Caki2 (cell line): ENCODE measurements at places on chromosomes 6 and 20.
A peak's percentile ranks its signal among the peaks of the same experiment; 100 is the strongest.

DNA sequence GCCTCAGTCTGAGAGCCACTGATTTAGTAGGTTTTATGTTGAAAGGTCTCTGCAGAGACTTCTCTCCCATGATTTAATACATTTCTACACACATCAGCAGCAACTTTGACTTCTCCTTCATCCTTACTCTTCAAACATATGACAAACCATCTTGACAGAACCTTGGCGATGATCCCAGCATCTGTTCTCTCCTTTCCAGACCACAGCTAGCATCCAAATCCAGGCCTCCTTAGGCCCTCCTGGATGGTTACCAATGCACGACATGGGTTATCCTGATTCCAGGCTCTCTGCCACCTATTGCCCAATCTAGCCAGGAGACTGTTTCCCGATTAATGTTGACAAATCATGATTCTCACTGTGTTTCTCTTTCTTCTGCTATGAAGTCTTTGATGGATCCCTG lies 16.8 kb downstream of the LAMA4 start:
- DNase-seq, result no peak

- DNase-seq, result no peak
Measured at GRCh38 chr20:34980543-34981233, 25.0 kb downstream of the MYH7B start.

DNA sequence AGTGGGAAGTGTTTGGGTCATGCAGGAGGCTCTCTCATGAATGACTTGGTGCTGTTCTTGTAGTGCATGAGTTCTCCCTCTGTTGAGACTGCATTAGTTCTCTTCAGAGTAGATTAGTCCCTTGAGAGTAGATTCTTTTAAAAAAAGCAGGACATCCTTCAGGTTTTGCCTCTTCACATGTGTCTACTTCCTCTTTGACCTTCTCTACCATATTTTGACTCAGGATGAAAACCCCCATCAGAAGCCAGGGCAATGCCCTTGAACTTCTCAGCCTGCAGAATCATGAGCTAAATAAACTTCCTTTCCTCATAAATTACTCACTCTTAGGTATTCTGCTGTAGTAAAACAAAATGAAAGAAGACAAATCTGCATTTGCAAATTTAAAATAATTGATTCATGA lies 170.3 kb downstream of the CD109 start:
- no peak for DNase-seq

DNA sequence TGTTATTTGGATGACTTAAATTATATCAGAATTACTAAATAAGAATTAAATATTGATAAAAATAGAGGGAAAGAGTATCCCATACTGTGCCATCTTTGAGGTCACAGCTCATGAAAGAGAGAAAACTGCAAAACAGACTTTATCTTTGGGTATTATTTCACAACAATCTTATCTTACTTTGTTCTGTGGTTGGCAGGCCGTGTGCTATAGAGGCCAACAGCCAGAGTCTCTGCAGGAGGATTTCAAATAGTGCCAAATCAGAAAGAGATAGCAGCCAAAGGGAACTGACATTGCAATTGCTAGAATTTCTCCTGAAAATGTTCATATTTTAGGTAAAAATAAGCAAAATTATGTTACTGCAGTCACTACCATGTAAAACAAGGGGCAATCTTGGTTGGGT lies 354.2 kb downstream of the GRIK2 start:
- no peak for DNase-seq

- no peak for DNase-seq
Measured at GRCh38 chr20:50824137-50824536, 29.3 kb downstream of the BCAS4 start.

DNA sequence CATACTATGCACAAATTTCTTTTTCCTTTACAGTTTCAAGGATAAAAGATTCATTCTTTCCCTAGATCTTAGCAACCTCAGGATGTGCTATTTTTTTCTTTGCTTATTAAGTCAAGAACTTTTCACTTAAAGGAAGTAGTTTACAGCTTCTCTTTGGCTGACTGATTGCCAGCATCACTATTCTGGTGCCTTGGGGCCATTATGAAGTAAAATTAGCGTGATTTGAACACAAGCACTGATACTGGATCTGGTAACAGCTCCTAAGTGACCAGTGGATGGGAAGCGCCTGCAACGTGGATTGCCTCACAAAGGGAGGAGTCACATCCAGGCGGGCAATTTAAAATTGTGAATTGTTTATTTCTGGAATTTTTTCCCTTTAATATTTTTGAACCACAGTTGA lies 147.1 kb downstream of the ARID1B start:
- no peak for DNase-seq

DNA sequence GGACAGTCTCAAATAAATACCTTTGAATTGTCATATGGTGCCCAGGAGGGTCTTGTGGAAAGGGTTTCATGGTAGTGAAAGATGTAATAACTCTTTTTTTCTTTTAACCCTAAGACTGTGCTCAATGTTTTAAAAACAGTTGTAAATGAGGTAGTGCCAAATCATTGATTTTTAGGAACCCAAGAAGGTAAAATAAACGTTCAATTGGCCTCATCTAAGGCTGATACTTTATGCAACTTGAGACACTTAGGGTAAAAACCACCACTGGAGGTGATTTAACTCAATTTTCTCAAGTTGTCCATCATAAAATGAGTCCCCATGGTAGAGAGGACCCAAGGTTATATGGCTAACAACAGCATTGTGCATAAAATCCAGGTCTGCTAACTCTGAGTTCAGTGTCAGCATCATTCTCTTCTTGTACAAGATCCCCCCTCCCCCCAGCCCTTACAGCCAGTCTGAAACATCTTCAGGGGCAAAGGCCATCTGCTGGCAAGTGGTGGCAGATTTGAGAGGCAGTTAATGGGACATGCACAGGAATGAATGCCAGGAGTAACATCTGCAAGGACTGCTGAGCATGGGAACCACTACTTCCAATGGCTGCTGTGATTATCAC lies 244.4 kb downstream of the GMPR start:
- DNase-seq, result no peak

- DNase-seq, result no peak
Measured at GRCh38 chr6:135665935-135666334, 168.4 kb upstream of the AHI1 start.

- DNase-seq, result no peak
Measured at GRCh38 chr6:7922596-7922995, 12.0 kb upstream of the TXNDC5 start.

GRCh38 chr20:25005220-25005619 lies 12.7 kb upstream of the APMAP start:
- DNase-seq, result no peak

GRCh38 chr20:49792006-49792405 lies 20.6 kb upstream of the SLC9A8 start:
- no peak for DNase-seq

GRCh38 chr6:19715167-19715551 lies 122.0 kb upstream of the ID4 start:
- DNase-seq, result no peak

DNA sequence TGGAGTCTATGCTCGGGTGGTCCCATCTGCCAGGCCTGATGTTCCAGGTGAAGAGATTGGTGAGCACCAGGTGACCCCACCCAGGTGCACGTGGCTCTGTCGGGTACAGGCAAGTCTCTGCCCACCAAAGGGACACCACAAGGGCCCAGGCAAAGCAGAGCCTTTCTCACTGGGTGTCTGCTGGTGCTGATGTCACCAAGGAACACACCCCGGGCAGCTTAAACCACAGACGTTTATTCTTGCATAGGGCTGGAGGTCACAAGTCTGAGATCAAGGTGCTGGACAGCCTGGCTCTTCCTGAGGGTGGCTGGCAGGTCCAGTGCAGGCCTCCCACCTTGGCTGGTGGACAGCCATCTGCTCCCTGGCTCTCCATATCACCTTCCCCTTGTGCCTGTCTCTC lies 100.7 kb upstream of the CD93 start:
- no peak for DNase-seq

DNA sequence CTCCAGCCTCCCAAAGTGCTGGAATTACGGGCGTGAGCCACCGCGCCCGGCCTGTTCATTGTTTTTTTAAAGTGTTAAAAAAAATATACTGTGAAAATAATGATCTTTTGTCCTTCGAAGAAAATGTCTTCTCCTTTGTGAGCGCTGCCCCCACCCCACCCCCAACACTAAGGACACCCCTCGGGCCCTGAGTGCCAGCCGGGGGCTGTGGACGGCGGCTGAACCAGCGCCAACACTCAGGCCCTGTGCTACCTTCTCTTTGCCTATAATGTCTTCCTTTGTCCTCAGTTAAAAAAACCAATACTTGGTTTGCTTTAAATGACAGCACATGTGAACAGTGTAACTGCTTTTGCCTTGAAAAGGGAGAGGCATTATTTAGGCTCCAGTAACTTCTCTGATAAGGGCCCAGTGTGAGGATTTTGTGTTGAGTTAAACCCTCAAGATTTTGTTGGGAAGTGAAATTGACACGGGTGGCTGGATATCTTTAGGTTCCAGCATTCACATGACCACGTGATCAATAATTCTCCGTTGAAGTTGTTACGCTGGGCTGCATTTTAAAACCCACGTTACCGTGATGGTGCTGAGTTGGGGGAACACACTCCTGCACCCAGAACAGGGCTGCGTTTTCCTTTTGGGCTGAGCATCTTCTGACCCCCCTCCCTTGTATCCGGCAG lies 9.5 kb upstream of the ADRM1 start:
- no peak for DNase-seq

DNA sequence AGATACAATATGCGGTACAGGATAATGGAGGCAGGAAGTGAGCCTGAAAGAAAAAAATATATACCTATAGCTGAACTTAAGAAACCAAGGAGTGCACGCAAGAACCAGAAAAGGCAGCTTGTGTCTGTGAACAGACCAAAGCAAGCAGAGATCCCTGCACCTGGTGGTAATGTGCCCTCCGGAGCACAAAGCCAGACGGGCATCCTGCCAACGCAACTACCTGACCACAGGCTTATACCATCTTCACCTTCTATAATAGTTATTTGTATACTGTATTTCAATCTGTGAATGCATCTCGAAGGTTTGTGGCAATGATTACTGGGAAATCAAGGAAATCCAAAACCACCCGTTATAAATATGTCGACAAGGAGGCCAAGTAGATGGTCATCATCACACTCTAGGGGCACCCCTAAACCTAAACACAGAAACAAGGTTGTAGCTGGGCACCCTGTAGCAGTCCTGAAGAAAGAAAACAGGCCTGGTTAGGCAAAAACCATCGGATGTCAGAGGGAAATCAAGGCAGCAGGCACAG lies 801 bp downstream of the FBXL4 start:
- DNase-seq, result peak; percentile 57
